ENCODE measurements at places on chromosomes 5 and 9.

GRCh38 chr5:101991486-101991885, 304.6 kb downstream of the SLCO4C1 start:
- DNase-seq = no peak

- no peak for DNase-seq
Observed at GRCh38 chr5:27908341-27908740, 870.0 kb upstream of the CDH9 start.

- no peak for DNase-seq
Observed at GRCh38 chr9:110820381-110820780, 151.8 kb downstream of the MUSK start.

DNA sequence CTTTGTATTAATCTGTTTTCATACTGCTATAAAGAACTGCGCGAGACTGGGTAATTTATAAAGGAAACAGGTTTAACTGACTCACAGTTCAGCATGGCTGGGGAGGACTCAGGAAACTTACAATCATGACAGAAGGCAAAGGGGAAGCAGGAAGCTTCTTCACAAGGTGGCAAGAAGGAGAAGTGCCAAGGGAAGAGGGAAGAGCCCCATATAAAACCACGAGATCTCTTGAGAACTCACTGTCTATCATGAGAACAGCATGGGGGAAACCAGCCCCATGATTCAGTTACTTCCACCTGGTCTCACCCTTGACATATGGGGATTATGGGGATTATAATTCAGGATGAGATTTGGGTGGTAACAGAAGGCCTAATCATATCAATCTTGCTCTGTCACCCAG, 60.9 kb upstream of the CHD1 start:
- DNase-seq = no peak

- no peak for DNase-seq
Observed at GRCh38 chr9:14909961-14910805, at the start of gene FREM1. Gene FREM1 (minus strand): TSS chr9:14910428. CDS start chr9:14868977, 41,451 bp downstream.

DNA sequence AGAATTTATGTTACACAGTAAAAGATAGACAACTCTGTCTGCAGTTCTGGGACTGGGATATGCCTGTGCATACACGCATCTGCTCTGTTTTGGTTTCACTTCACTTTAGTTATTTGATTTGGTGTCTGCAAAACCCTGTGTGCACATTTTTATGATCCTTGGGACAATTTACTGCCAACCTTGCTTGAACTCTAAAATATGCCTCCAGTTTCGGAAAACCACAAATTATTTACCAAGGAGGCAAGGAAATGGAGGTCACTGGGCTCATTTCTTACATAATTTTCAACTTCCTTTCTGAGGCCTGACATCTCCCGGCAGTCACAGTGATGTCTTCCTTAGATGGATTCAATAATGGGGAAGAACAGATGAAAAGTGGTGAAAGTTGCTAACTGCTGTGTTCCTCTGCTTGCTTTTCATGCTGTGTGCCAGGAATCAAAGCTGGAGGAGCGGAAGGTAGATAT, 61.2 kb upstream of the TAF11L2 start:
- DNase-seq = no peak

- DNase-seq = no peak
Observed at GRCh38 chr9:131720330-131720729, 19.5 kb downstream of the RAPGEF1 start.

DNA sequence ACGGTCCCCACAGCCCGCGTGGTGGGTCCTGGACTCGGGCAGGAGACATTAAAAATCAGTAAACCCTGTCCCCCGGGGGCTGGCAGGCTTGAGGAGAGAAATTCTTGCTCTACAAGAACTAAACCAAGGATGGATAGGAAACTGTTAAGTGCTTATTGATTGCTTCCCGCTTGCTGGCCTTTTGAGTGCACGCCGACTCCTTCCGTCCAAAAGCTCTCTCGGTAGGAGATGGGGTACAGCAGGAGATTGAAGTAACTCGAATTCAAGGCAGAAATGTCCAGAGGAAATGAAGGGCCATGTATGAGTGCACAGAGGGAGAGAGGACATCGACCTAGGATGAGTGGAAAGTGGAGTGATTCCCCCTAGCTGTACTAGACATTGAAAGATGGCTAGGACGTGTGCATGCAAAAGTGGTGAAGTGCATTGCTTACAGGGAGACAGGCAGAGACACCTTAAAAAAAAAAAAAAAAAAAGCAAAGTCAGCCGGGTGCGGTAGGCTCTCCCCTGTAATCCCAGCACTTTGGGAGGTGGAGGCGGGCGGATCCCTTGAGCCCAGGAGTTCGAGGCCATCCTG, 923 bp downstream of the RECK start:
- DNase-seq = no peak

DNA sequence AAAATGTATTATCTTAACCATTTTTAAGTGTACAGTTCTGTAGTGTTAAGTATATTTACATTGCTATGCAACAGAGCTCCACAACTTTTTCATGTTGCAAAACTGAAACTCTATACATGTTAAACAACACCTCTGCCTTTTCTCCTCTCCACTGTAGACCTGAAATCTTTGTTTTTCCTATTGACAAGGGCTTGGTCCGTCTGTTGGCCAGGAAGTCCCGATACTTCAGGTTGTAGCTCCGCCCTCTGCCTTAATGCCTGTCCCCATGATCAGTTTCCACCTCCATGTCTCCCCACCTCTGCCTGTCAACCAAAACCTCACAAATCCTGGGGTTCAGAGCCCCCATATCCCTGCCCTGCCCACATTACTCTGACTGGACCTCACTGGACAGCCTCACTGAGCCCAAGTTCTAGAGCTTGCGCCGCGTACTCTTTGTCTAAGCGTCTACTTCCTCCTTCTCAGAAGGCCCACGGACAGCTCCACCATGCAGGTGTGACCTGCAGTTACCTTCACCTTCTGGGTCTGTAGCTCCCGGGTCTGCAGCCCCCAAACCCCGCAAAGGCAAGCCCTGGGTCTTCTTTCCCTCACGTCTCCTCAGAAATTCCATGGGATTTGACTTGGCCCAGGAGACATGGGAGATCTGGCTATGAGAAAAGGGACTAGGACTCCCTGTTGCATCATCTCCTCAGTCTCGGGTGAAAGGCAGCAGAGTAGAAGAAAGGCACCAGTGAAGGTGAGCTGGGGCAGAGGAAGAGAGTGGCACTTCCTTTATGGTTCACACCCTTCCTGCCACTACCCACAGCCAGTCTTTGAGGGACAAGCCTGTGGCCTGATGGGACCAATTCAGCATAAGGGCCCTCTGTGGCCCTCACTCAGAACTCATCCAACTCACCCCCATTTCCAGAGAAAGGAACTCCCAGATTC, 8.0 kb downstream of the GLIPR2 start:
- DNase-seq = no peak

GRCh38 chr9:98786750-98787510, 9.4 kb downstream of the ANKS6 start:
- no peak for DNase-seq

DNA sequence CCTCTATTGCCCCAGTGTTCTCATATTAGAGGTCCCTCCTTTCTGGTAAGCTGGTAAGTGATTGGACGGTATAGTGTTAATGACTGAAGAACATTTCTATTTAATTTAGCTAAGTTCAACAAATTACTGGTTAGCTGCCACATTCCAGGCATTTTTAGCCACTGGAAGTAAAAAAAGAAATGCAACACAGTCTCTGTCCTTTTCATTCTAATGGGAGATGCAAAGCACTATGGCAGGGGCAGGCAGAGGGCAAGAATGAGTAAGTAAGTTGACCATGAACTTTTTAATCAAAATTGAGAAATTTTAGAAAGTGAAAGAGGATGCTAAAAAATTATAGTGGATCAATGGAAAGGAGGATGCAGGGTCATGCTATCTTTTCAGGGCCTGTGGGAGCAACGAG, 137.4 kb downstream of the GPBP1 start:
- no peak for DNase-seq

GRCh38 chr5:79448336-79448735, 65.6 kb downstream of the HOMER1 start:
- no peak for DNase-seq

GRCh38 chr9:28317745-28318144, 744.5 kb upstream of the C9orf72 start:
- DNase-seq = no peak

All from esophagus squamous epithelium (tissue), 5 donors.